ENCODE measurements at places on chromosomes 5 and 9.

DNA sequence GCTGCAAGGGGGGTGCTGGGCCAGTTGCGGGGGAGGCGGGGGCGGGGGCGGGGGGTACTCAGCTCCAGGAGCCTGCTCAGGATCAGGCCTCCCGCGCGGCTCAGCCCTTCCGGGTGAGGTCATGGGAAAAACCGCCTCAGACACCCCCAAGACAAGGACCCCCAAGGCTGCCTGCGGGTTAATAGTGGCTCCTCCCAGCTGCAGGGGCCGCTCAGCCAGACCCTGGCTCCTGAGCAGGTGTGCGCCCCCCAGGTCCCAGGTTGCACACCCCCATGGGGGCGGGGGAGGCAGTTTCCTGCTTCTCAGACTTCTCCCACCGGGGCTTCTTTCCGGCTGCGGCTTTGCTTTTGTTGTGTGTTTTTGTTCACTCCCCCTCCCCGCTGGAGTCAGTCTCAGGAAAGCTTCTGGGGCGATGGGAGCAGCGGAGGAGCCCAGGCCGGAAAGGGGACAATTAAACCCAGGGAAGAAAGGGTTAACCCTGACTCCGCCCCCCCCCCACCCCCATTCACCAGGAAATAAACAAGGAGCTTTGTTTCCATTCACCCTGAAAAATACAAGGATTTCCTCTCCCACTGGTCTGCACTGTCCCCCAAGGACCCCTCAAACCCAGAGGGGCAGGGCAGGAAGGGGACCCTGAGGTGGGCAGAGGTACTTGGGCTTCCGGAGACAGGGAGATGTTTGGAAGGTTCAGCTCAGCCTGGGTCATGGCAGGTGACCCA lies 42.3 kb upstream of the NOTCH1 start:
- no peak for DNase-seq

DNA sequence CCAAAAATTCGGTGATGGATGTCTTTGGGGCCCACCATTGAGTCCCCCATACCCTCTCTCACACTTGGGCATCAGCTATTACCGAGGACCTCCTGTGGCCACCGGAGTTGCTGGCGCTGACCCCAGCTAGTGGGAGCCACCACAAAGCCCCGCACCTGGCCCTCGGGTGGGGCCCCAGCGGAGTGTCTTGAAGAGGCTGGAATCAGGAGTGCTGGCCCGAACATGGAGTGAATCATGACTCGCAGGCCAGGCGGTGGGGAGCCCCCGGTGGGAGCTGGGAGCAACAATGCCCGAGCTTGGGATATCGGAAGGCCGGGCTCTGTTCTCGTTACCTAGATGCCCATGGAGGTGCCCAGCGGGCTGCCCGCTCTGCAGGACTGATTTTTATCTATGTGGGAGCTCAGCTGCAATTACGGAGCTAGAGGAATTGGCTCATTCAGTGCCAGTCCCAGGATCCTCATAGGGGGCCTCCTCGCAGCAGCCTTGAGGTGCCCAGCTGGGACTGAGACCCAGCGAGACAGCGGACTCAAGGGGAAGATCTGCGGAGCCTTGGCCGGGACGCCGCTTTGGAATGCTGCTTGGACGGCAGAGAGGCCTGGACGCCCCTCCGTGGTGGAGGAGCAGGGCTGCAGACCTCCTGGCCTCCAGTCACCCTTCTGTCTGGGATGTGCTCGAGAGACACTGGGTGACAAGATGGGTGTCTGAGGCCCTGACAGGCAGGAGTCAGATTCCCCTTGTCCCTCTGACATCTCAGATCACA lies 70.8 kb downstream of the PSMB7 start:
- no peak for DNase-seq

GRCh38 chr5:67211926-67212325 lies 15.3 kb upstream of the CD180 start:
- peak; percentile 27 for DNase-seq

- DNase-seq = no peak
Measured at GRCh38 chr9:135661816-135662560, 1.1 kb upstream of the LCN9 start.

DNA sequence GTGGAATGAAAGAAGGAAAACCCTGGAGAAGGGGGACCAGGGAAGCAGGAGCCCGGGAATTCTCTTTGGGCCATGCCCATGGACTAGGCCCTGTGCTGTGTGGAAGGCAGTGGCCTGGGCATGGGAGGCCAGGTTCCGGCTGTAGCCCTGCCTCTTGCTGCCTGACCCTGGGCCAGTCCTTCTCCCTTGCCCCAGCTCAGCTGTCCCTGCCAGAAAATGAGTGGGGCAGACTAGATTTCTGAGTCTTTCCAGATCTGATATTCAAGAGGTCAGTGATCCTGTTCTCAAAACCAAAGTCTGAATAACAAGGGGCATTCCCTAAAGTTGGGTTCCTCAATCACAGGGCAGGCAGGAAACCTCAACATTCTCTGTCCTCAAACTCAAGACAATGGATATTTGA lies 24.8 kb upstream of the CORO2A start:
- DNase-seq = no peak

DNA sequence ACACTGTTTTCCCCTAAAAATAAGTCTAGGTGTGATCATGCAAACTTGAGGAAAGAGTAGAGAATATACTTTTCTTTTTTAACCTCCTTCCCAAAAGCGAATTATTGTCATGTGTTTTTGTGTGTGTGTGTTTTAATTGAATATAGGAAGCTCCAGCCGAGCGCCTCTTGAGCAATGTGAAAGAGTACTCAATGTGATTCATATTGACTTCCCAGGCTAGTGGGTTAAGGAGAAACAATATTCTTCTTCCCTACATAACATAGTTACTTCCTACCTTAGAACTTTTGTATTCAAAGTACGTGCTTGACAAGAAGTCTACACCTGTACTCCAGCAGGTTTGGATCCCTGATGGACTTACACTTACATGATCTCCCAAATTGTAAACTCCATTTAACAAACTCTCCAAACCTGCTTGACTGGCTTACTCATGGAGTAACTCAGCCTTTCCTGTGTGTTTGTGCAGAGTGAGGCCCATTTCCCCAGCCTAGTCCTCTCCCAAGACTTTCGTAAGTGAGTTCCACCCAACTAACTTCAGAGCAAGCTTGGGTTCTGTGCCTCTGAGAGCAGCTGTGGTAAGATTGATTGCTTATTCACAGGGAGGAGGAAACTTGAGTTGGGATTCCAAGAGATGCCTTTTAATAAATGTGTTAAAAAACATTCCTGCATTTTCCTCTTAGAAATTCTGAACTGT lies 9.3 kb downstream of the SLC28A3 start:
- DNase-seq = peak; percentile 23

- peak; percentile 47 for DNase-seq
Measured at GRCh38 chr9:96875461-96876142, 21.3 kb upstream of the ZNF782 start.

- no peak for DNase-seq
Measured at GRCh38 chr5:116452774-116453368, 121.8 kb downstream of the SEMA6A start.

DNA sequence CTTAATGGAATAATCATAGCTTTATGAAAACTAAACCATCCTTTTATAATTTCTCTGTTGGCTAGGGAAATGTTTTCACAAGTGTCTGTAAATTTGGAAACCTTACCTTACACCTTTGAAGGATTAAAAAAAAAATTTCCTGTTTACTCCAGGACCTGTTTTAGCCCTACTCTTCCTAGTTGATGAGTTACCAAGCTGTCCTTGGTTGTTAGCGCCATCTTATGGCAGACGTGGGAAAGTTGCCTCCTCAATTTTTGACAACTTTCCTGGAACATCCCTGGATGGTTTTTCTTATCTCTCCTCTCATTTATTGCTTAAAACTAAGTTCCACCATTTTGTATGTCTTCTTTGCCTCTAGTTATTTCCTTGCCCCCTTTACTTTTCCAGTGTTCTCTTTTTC lies 25.7 kb downstream of the ZSWIM6 start:
- no peak for DNase-seq

DNA sequence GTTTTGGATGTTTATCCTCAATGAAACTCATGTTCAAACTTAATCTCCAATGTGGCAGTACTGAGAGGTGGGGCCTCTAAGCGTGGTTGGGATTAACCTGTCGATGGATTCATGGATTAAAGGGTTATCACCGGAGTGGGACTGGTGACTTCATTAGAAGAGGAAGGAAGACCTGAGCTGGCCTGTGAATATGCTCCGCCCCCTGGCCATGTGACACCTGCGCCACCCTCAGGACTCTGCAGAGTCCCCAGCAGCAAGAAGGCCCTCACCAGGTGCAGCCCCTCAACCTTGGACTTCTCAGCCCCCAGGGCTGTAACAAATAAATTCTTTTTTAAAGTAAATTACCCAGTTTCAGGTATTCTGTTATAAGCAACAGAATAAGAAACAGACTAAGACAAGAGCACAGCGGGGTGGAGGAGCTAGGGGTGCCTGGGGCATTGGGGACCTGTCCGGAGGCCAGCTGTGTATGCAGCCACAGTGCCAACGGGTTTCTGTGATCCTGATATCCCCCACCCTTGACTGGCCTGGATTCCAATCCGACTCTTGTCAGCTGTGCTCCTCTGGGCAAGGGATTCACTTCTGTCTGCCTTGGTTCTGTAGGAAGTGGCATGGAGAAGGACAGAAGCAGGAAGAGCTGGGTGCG lies 3.2 kb upstream of the MAPK9 start:
- no peak for DNase-seq
